ENCODE measurements at places on chromosomes 12 and 14.

DNA sequence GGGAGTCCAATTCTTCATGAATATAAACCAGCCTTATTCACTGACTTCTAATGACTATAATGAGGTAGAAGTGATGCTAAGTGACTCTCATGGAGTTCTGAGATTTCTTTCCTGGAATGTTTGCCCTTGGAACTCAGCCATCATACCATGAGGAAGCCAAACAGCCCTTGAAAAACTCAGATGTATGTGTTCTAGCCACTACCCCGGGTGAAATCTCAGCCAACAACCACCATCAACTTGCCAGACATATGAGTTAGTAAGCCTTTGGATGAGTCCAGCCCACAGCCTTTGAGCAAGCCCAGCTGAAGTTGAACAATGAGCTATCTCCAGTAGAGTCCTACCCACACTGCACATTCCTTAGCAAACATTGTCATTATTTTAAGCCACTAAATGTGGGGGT, 149.5 kb downstream of the SLC6A15 start:
- no peak for DNase-seq

DNA sequence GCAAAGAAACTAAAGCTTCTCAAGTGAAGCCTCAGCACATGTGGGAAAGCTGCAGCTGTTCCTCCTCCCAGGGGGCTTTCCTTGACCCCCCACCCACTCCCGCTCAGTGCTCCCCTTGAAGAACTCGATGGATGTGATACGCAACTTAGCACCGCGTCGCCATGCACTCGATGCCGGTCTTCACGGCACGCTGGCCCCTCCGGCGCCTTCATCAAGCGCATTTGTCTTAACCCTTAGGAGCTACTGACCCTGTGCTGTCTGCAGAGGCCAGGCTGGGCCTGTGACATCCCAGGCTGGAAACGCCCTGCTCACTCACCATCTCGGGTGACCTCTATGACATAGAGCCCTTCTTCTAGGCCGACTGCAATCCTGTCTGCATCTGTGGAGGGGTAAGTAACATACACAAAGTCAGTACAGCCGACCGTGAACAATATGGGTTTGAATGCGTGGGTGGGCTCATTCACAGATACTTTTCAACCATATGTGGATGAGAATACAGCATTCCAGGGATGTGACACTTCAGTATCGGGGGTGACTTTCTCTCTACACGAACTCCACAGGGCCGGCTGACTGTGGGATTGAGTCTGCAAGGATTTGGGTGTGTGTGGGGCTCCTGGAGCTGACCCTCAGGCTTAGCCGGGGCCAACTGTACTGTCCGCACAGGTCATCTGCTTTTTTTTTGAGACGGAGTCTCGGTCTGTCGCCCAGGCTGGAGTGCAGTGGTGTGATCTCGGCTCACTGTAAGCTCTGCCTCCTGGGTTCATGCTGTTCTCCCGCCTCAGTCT, 23.1 kb downstream of the AMN start:
- DNase-seq: no peak

- no peak for DNase-seq
These were observed 235.3 kb downstream of the CCDC91 start for GRCh38 chr12:28425526-28425925.

- DNase-seq: no peak
These were observed 571 bp downstream of the CPNE6 start for GRCh38 chr14:24071836-24072430.

DNA sequence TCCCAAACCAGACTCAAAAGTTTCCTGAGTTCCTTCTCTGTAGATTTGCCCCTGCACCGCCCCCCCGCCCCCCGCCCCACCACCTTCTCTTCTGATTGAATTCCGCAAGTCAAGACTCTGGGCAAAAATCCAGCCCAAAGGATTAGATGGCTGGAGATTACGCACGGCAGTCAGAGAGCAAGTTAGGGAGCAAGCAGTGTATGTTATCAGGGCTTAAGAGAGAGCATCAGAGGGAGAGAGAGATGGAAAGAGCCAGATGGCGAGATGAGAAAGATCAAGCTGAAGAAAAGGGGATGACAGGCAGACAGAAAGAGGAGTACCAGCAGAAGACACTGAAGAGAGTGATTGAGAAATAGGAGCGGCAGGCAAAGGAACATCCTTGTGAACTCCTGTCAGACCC, 13.9 kb upstream of the ANKRD33 start:
- no peak for DNase-seq

GRCh38 chr12:108150436-108150835, 21.3 kb downstream of the WSCD2 start:
- no peak for DNase-seq

All from glutamatergic neuron (in vitro differentiated cells).